ENCODE measurements at places on chromosomes 13 and 19.

- no peak for DNase-seq
Observed at GRCh38 chr19:30557927-30558557, 185.9 kb downstream of the ZNF536 start.

GRCh38 chr13:83634601-83635000 lies 247.7 kb downstream of the SLITRK1 start:
- no peak for DNase-seq

- DNase-seq: no peak
Observed at GRCh38 chr13:99405966-99406365, 95.3 kb upstream of the TM9SF2 start.

- no peak for DNase-seq
Observed at GRCh38 chr19:51830274-51830673, 35.3 kb downstream of the FPR3 start.

DNA sequence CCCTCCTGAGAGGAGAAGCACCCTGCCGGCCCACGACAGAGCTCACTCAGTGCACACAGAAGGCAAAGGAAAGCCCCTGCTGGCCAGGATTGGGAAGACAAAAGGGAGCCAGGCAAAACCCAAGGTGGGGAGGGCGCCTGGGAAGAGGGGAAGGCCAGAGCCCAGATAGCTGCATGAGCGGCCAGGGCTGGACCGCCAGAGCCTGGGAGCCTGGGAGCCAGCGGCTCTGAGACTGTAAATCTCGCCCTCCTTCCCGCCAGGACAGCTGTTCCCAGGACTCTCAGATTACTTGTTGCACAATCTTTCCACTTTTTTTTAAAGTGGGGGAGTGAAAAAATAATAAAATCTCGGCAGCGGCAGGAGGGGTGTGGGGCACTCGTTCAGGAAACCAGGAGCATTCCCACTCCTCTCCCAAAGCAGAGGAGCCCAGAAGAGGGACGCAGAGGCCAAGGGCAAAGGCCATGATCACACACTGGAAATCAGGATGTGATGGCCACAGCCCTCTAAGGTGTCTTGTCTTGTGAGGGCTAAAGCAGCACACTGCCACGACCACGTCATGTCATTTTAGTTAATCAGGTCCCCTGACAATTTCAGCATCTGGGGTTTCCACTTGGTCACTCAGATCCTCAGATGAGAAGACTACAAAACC lies 19.6 kb upstream of the EPHX3 start:
- DNase-seq: no peak

- no peak for DNase-seq
Observed at GRCh38 chr19:44745341-44745831, 3.1 kb upstream of the BCL3 start.

- no peak for DNase-seq
Observed at GRCh38 chr19:55247621-55248099, 11.2 kb downstream of the PPP6R1 start.

DNA sequence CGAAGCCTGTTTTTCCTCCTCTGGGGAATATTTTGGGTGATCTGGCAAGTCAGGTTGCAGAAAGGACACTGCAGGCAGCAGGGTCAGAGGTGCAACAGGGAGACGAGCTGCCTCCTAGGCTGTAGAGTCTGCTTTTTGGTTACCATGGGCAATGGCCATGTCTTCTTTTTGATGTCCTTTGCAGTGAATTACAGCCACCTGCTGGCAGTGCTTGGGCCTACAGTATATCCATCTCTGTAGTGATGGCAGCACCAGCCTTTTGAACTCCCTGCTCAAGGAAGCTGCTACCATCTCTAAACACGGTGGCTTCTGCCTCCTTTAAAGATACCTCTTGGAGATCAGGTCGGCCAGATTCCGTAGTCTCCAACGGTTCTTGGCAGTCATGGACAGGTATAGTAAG lies 73.9 kb downstream of the WTIP start:
- peak; percentile 38 for DNase-seq

DNA sequence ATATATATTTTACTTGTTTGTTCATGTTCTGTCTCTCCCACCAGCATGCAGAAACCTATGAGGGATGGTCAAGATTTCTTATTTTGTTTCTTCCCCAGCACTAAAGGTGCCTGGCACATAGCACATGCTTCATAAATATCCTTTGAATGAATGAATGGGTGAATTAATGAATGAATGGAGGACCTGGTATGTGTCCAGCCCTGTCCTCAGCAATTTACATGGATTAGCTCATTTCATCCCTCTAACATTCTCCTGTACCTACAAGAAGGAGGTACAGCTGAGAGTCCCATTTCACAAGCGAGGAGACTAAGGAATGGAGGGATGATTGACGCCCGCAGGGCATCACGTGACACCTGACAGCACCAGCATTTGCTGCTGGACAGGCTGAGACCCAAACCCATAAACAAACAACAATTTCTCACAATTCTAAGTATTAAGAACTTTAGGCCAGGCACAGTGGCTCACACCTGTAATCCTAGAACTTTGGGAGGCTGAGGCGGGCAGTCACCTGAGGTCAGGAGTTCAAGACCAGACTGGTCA lies 6.8 kb upstream of the BCAT2 start:
- DNase-seq: no peak

DNA sequence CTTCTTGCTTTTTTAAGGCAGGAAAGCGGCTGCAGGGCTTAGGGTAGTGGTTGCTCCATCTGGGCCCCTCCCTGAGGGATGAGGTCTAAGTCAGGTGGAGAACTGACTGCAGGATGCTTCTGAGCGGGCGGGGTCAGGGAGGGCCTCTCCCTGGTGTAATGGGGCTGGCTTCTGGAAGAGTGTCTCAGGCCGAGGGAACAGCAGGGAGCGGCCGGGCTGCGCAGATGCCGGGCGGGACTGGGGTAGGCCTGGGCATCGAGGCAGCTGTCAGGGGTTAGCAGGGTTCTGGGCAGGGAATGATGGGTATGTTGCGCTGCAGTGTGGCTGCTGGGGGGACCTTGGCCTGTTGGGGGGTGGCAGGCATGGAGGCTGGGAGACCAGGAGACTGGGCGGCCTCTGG lies 2.7 kb downstream of the FAM174C start:
- no peak for DNase-seq

DNA sequence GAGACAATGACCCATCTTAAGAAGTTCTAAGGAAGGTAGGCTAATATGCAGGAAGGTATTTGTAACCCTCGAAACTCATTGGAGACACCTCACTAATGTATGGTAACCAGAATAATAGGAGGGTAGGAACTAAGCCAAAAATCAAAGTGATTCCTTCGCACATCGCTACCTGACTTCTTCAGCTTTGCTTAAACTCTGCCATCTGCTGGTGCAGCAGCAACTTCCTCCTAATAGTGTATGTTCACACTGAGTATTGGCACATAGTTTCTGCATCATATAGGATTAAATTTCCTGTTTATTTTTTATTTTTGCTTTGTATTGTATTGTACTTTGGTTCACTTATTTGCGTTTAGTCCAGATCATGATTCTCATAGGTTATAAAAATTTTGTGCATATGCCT lies 676.2 kb downstream of the GPC5 start:
- peak; percentile 61 for DNase-seq

- DNase-seq: no peak
Observed at GRCh38 chr13:44809190-44809589, 180.1 kb downstream of the NUFIP1 start.

DNA sequence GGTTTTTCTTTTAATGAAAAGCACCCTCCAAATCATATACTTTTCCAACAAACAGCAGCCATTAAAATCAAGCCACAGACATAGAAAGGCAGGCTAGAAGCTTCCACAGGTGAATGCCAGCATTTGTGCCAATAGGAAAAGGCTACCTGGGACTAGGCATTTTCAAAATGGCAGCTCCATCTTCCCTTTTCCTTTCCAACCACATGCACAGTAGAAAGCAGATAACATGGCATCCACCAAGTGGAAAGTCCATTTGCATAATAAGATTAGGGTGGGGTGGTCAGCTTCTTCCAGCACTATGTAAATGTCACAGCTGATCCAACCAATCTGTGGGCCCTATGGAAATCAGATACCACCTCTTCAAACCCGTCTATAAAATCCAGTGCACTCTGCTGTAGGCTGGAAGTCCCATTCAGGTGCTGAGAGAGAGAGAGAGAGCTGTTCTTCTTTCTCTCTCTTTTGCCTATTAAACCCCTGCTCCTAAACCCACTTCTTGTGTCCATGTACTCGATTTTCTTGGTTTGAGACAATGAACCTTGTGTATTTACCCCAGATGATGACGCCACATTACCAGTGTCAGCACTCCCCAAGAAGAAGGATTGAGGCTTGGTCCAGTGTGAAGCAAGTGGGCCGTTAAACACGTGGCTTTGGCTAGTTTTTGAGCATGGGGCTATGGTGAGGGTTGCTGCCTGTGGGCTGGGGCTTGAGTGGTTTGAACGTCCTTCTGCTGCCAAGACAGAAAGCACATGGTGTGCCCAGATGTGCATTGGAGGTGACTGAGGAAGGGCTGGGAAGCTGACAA lies 24.2 kb upstream of the IGFL1 start:
- DNase-seq: peak; percentile 71

GRCh38 chr13:43316281-43316680 lies 292.9 kb downstream of the DNAJC15 start:
- no peak for DNase-seq

- DNase-seq: no peak
Observed at GRCh38 chr19:55099557-55100506, 17.6 kb downstream of the PPP1R12C start.

DNA sequence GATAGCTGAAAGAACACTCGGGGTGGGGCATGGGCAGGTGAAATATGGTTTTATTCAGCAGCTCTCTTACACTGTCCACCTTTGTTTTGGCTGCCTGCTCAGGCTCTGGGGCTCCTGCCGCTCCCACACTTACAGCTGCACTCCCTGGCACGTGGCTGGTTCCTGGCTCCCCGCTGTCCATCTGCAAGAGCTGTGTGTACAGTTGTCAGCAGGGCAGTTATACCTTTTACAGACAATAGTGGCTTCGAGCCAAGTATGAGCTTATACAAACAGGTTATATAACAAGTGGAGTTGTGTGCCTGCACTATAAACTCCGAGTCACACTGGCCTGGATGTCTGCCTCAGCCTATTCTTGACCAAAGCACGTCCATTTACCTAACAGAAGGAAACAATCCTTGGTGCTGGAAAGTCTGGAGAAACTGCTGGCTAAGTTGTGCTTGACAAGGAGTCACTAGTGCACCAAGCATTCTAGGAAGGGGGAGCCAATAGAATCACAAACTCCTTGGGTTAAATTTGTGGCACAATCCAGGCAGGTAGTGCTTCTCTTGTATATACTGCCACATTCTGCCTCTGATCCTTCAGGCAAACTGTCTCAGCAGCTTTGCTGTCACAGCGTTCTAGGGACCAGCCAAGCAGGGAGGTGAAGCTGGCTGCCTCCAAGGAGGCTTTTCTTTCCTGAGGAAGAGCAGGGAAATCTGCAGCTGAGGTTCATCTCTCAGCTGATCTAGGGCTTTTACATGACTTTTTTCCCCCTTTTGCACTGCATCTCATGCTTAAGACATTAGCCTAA lies 68.2 kb downstream of the NHLRC3 start:
- DNase-seq: no peak

- no peak for DNase-seq
Observed at GRCh38 chr13:110528371-110528770, 33.2 kb downstream of the RAB20 start.

DNA sequence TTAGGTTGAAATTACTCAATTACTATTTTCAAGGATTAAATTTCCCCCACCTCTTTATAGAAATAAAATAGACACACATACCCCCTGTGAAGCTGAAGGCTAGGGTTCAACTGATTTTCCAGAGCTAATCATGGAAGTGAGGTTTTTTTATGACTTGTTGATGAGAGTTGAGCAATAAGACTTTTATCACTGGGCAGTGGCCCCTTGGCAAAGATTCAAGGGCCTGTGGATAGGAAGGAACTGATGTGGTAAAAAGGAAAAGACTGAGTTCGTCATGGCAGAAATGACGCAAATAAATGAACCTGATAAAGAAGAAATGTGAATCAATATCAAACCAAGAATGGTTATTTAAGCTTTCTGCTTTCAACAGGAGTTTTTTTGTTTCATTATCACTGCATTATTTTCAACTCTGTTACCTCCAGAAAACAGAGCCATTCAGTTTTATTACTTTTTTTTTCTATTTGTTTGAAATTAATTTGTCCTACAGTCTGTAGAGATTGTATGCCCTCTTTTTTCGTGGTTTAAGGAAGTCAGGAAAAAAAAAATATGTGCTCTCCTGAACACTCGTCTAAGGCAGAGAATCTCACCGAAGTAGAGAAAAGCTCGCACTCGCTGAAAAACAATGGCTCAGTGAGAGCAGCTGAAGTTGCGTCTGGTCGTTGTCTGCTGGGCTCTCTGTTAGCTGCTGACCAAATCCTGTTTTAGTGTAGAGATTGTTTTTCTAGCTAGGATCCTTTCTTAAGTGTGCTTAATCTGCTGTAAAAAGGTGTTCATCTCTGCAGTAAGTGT lies 38.9 kb downstream of the STOML3 start:
- no peak for DNase-seq

GRCh38 chr19:44111910-44112463 lies 1.2 kb upstream of the ZNF225 start:
- DNase-seq: peak; percentile 77

DNA sequence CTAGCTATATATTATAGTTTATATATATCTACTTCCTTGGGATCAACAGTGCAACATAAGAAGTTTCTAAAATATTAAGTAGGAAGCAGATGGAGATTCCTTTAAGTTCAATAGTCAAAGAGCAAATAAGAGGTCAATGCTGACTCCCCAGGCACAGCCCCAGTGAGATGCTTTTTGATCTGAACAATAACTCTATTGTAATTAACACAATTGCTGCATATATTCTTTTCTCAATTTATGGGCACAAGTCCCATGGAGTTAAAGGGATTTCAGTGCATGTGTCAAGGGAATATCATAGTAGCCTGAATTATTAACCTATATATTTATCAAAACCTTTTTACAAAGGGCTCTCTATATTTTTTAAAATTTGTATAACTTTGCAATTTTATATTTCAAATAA lies 180.8 kb downstream of the SPRY2 start:
- DNase-seq: no peak

GRCh38 chr13:35920816-35921215 lies 210.4 kb downstream of the DCLK1 start:
- no peak for DNase-seq

GRCh38 chr19:45958769-45959516 lies 14.7 kb downstream of the NOVA2 start:
- DNase-seq: no peak

DNA sequence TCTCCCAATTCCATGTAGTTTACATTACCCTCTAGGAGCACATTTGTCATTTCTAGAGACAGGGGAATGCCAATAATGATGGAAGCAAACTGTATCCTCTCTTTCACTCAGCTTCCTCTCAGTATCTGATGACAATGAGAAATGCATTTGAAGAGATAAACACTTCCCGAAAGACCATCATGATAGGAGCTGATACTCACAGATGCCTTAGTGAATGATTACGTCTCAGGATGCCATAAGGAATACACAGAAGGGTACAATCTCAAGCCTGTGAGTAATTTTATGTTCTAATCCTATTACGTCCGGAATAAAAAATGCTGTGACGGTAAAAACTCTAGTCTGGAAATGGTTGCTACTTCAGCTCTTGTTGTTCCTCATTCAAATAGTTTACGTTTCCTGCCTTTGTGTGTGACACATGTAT lies 663.8 kb upstream of the MIR17HG start:
- no peak for DNase-seq

- no peak for DNase-seq
Observed at GRCh38 chr13:74080762-74081161, 53.4 kb downstream of the KLF12 start.
